H9 (cell line): ENCODE measurements at places on chromosomes 2 and 18. TPM values are rescaled to one million over a fixed set of nuclear protein-coding genes. Genes with fewer than 3 reads are reported as not detected.

ACOXL gene
- total RNA-seq, result 33.3 and 37.6 TPM in 2 replicates

GRCh38 chr2:143451642-143452281 is 322.5 kb downstream of the ARHGAP15 start:
- H3K27ac ChIP-seq, result no peak overlapping the region
- no peaks in the 10 kb centered on the region for H3K36me3 ChIP-seq
- H3K4me3 ChIP-seq, result no peak overlapping the region
- DNase-seq, result no peak
- no peaks in the 10 kb centered on the region for H3K4me1 ChIP-seq
- no peaks in the 10 kb centered on the region for H3K27me3 ChIP-seq

DNA sequence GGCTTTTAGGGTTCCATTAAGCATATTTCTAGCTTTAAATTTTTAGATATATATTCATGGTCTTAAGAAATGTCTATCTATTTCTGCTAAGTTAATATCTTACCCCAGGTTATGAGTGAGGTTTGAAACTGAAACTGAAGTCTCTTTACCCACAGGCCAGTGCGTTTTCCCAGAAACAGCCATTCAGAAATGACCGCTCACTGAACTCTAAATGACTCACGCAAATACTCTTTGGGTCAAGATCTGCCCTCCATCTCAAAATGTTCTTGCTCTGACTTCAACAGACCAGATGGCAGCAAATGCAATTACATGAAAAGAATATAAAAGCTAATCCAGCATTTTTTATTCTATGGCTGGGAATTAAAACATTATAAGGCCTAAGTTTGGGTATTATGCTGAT is 315.2 kb downstream of the TDRD15 start:
- no peaks in the 10 kb centered on the region for H3K36me3 ChIP-seq
- no peak overlapping the region for H3K27ac ChIP-seq
- H3K4me3 ChIP-seq, result no peak overlapping the region
- no peak for DNase-seq

ZBTB7C gene
- total RNA-seq, result 0.33 and 0.39 TPM in 2 replicates
